A172 (cell line): ENCODE measurements at places on chromosomes 5 and 9. TPM values are rescaled to one million over a fixed set of nuclear protein-coding genes. Genes with fewer than 3 reads are reported as not detected.

GRCh38 chr5:172548981-172549687 lies 91.9 kb upstream of the NEURL1B start:
- no peak for DNase-seq

- no peak for DNase-seq
Measured at GRCh38 chr5:52388349-52388748, 399.4 kb upstream of the ITGA1 start.

DNA sequence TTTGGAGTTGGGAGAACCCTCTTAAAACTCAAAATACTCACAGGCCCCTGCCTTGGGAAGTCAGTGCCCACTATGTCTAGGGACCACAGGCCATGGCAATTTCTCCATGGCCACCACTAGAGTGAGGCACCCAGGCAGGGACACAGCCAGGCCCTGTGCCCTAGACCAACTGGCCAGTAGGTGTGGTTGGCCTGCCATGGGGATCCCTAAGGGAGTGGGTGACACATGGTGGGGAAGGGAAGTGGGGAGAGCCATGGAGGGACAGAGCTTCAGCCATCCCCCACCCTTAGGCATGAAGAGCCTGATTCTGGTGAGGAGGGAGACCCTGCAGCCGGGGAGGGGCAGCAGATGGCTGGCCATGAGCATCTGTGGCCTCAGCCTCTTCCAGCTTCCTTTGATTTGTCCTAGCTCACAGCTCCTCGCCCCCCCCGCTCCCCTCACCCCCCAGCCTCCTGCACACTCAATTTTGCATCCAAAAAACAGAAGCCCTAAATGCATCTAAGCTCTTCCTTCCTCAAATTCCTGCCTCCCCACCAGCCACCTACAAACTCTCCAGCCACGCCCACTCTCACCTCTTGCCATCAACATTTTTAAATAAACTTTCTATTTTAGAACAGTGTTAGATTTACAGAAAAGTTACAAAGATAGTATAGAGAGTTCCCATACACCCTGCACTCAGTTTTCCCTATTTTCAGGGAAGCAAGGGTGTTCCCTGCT lies 1.6 kb upstream of the DBN1 start:
- no peak for DNase-seq

DNA sequence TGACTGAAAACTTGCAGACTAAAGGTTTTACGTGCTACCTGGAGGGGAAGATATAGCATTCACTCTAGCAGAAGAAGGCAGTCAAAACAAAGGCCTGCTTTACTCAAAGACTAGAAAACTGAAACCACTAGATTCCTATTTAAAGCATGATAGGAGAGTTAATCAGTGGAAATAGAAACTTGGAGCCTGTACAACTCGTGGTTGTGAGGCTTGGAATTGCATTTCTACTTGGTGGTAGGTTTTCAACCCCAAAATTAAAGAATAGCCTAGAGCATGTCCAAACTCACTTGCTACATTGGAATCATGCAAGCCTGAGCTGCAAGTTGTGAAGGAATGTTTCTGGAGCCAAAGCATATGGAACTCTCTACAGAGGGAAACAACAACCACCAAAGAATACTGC lies 1526.4 kb upstream of the NUDT12 start:
- no peak for DNase-seq

SAPCD2 gene
- 76.4 and 92.3 TPM in 2 replicates for total RNA-seq

GRCh38 chr5:78586251-78586650 lies 62.3 kb downstream of the LHFPL2 start:
- peak; percentile 95 for DNase-seq

PDCD1LG2 gene
- 1.1 TPM in 2 replicates for total RNA-seq

DNA sequence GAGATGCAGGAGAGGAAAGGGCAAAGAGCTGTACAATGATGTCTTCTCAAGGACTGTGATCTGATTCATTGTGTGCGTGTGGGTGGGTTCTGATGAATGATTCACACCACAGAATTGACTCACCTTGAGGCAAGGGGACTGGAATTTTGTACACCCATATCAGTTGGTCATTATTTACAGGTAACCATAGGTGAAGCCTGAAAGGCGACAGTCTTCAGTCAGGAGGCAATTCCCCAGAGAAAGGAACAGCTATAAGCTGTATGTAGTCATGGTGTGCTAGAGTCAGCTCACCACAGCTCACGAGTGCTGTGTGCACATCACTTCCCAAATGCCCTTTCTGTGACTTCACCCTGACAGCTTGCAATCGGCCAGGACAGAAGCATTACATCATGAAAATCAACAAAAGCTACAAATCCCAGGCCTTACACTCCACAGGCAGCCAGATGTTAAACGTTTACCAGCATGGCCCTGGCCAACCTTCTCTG lies 87.6 kb upstream of the RPS23 start:
- no peak for DNase-seq

DNA sequence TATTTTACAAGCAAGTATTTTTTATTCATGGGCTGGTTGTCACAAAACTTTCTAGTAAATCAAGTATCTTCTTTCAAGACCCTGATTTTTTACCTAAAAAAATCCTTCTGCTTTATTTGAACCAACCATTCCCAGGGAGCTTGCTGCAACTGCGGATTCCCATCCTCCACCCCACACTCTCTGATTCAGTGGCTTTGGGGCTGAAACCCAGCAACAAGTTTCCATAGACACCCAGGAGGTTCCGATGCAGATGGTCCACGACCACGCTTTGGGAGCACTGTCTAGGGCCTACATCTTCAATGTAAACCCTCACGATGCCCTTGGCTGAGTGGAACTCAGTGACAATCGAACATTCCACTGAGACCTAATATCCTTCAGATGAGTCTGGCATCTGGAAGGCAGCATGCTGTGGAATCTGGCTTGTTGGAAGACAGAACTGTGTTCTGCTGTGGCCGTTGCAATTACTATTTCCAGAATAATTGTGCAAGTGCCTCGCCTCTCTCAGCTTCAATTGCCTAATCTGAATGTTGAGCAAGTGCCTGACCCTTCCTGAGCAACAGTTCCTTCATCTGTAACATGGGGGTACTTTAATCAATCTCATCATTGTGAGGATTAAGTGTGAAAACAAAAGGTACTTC lies 105.1 kb downstream of the INSYN2B start:
- no peak for DNase-seq

MACIR gene
- total RNA-seq: 17.2 and 25.4 TPM in 2 replicates

DNA sequence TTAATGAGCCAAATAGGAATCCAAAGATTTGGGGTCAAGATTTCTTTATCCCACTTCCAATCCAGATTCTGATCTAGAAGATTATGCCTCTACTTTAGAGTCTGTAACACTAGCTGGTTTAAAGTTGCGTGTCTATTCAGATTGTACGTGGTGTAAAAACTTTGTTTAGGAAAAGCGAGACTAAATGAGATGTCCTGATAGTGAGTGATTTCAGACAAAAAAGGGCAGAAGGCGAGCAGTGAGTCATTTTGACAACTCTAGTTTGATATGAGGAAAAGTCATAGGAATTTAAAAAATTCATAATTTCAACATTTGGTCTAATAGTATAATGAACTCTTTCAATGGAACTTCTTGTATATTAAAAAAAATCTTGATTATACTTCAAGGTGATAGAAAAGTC lies 119.6 kb upstream of the KLF9 start:
- no peak for DNase-seq

DNA sequence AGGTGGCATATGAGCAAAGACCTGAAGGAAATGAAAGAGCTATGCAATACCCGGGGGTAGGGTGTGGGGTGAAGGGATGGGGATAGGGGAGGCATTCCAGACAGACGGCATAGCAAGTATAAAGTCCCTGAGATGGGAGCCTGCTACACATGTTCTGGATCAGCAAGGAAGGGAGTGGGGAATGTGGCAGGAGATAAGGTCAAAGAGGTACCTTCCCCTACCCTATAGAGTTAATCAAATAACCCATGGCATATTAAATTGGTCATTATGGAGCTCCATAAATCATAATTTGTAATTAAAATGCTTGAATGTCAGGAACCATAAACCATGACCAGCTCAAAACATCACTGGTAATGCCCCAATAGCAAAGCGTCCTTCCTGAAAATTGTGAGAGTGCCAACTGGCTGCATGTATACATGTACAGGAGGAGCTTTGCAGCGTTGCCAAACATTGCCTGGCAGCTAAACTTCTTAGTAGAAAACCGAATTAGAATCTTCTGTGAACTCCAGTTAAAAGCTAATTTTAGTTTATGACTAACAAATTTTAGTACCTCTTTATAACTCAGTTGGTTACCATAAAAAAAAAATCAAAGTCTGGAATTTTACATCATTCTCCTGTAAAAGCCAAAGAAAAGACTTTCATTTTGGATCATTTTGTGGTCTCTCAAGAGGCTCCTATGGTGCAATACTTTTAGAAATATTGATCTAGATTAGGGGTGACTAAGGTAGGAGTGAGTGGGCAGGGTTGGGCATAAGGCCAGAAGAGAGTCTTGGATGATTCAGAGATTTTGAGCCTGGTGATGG lies 4.7 kb downstream of the DNAI1 start:
- DNase-seq: peak; percentile 61

KIAA0825 gene
- 2.8 and 4.1 TPM in 2 replicates for total RNA-seq

DNA sequence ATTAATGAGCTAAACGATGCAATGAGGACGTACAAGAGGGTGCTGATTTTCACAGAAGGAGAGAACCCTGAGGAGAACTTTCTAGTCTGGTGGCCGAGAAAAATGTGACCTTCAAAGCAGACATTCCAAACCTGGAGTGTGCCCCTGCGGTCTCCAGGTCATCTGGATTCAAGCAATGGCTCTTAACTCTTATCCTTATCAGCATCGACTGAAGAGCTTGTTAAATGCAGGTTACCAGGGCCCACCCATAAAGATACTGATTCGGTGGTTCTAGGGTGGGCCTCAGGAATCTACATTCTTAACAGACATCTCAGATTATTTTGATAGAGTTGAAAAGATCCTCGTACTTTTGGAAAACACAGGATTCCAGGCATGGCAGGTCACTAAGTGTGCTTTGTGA lies 103.6 kb upstream of the SAP30L start:
- DNase-seq: no peak

NEUROG1 gene
- not detected in 2 replicates for total RNA-seq

GRCh38 chr5:170423692-170424091 lies 34.5 kb upstream of the KCNMB1 start:
- DNase-seq: no peak
